ENCODE measurements at places on chromosomes 4 and X.

DNA sequence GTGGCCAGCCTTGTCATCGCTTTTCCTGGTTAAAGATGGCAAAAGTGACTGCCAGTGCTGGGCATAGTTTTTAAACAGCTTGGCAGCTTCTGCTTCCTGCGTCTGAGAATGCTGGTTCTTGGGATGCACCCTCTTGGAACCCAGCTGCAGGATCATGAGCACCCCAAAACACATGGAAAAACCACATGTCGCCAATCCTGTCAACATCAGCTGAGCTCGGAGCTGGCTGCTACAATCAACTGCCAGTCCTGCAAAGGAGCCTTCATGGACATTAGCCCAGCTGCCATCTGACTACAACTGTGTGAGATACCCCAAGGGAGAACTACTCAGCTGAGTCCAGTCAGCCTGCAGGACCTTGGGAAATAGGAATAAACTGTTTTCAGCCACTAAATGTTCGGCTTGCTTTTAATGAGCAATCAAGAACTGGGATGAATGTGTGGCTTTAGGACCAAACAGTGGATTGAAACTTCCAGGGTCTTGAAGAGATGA is 31.0 kb downstream of the OSTC start:
- no peak for DNase-seq

DNA sequence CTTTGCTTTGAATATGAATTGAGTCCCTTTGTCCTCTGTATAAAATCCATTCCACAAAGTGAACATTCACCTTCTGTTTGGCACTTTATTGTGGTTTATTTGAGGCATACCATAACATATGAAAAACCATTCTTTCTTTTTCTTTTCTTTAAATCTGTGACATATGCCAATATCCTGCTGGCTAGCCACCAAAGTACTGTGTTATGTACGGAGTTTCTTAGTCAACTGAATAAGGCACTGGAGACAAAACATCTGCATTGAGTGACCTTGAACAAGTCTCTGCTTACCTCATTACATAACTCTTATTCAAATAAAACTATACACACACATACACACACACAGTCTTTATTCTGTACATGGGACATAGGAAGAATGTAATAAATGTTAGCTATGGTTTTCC is 872.8 kb downstream of the C4orf33 start:
- DNase-seq = no peak

DNA sequence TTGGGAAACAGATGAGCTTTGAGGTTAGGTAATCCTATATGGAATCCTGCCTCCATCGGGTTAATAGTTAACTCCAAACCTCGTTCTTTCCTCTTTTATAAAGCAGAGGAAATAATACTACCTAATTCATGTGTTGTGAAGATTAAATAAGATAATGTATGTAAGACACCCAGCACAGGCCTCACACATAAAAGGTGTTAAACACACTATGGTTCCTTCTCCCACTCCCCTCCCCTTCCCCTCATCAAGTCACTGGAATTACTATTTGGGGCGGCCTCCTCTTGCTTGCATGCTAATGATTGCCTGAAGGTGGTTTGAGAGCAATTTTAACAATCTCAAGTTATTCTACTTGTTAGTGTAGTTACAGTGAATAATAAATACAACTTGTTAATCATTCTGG is 404.4 kb upstream of the RASGEF1B start:
- DNase-seq = no peak

DNA sequence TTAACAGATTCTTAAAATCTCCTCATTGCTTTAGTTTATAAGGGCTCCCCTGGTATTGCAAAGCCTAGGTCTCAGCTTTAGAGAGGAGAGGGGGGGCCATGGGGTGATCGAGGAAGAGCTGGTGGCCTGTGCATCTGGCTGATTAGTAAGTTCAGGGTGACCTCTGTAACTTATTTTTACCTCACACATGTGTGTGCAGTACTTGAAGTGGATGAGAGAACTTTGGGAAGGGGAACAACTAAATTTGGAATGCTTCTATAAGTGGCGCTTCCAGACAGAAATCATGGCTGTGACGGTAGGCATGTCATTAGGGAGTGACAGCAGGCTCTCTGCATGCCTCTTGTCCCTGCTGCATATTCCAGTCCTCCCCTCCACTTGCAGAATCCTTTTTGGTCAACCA is 41.9 kb downstream of the FRAS1 start:
- DNase-seq = no peak

DNA sequence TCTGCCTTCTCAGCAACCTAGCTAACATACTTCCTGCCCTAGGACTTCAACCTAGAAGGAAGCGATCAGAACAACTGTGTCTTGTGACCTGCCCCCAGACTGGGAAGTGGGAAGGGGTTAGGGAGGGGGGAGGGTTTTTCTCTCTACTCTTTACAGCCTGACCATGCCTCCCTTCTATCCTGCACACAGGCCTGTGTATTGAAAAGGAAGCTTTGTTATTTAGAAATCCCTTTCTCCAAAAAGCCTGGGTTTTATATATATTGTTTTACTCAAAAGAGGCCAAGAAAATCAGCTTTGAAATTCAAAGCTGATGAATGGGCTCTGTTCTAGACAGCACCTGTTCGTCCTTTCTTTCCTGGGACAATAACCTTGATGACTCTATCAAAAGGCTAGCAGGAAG is 35.2 kb upstream of the SMS start:
- no peak for DNase-seq

GRCh38 chr4:79935274-79935673 is 137.8 kb downstream of the ANTXR2 start:
- DNase-seq = no peak

DNA sequence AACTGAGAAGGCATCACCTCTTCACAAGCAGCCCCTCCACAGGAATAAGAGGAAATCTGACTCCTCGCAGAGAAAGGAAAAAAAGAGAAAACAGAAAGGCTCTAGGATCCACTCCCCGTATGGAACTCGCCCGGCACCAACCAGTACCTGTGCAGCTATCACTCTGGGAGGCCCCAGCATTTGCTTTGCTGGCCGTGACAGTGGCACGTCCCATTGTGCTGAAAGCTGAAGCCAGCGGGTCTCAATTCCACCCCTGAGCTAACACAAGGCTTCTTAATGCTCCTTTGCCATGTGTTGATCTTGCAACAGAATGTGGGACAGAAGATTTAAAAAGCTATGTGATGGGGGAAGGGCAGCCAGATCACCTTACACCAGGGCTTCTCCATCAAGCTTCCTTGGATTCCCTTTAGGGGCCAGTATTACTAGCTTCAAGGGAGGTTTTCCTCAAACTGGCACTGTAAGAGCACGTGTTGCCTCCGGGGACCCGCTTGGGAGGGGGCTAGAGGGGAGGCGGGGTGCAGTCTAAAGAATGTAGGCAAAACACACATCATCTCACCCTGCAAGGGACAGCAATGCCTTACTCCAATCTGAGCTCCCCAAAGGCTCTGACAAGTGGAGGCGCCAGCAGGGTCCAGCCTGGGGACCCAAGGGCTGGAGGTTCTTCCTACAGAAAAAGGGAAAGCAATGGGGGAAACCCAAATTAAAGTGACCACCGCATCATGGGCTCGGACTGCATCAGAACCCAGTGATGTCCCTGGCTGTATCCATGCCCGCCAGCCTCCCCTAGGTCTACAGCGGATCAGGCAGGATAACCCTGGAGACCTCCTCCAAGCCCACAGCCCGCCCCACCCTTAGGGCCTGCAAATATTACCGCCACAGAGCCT is 1.2 kb downstream of the USP46 start:
- DNase-seq = no peak

- no peak for DNase-seq
Measured at GRCh38 chr4:128386761-128387599, 99.4 kb upstream of the PGRMC2 start.

GRCh38 chrX:13717700-13718472 is 16.5 kb downstream of the TRAPPC2 start:
- no peak for DNase-seq

GRCh38 chrX:128518508-128518907 is 466.3 kb upstream of the ACTRT1 start:
- no peak for DNase-seq

DNA sequence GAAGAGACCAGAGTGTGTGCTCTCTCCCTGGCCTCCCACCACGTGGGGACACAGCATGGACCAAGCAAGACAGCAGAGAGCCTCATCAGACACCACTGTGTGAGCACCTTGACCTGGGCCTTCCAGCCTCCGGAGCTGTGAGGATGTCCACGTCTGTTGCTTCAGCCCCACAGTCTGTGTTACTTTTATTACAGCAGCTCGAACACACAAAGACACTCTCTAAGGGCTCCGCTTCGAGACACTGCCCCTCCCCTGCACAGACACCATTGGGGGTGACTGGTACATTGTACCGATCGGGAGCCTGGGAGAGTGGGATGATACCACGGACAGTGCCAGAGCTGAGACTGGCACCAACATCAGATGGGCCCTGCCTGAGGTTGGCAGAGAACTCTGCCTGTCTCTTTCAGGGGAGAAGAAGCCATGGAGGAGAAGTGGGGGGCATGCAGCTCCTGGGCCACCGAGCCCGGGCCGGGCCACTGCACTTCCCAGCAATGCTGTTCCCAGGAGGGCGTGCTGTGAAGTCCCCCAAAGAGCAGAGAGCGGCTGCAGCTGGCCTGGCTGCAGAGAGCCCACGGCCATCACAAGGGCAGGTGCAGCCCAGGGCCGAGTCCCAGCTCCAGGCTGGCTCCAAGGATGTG is 48.1 kb upstream of the HMX1 start:
- no peak for DNase-seq

- no peak for DNase-seq
Measured at GRCh38 chrX:66833426-66833825, 194.5 kb upstream of the EDA2R start.

Measured in activated CD4-positive, alpha-beta T cell treated with anti-CD3 and anti-CD28 coated beads for 4 hours (primary cell).